ENCODE measurements at places on chromosomes 5 and 9.
A peak's percentile ranks its signal among the peaks of the same experiment; 100 is the strongest.

DNA sequence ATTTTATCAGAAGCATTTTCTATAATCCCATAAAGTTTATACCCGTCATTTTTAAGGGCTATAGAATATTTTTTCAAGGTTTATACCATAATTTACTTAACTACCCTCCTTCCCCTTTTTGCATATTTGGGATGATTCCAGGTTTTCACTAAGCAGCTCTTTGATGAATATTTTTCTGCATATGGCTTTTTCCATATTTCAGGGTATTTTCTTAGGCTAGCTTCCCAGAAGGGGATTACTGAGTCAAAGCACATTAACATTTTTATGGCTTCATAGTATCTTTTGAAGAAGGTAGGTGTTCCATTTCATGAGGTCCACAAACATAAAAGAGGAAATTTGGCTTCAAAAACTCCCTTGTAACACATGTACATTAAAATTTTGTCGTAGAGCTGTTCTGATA lies 14.6 kb upstream of the COL15A1 start:
- no peak for DNase-seq

GRCh38 chr9:134283111-134283515 lies 43.1 kb upstream of the RXRA start:
- peak; percentile 83 for DNase-seq

DNA sequence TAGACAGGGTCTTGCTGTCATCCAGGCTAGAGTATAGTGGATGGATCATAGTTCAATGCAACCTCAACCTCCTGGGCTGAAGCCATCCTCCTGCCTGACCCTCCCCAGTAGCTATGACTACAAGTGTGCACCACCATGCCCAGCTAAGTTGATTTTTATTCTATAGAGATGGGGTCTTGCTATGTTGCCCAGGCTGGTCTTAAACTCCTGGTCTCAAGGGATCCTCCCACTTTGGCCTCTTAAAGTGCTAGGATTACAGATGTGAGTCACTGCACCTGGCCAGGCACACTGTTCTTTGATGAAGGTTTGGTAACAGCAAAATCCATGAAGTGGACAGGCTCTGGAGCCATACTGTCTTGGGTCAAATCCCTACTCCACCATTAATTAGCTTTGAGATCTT lies 6.5 kb upstream of the GFRA3 start:
- no peak for DNase-seq

DNA sequence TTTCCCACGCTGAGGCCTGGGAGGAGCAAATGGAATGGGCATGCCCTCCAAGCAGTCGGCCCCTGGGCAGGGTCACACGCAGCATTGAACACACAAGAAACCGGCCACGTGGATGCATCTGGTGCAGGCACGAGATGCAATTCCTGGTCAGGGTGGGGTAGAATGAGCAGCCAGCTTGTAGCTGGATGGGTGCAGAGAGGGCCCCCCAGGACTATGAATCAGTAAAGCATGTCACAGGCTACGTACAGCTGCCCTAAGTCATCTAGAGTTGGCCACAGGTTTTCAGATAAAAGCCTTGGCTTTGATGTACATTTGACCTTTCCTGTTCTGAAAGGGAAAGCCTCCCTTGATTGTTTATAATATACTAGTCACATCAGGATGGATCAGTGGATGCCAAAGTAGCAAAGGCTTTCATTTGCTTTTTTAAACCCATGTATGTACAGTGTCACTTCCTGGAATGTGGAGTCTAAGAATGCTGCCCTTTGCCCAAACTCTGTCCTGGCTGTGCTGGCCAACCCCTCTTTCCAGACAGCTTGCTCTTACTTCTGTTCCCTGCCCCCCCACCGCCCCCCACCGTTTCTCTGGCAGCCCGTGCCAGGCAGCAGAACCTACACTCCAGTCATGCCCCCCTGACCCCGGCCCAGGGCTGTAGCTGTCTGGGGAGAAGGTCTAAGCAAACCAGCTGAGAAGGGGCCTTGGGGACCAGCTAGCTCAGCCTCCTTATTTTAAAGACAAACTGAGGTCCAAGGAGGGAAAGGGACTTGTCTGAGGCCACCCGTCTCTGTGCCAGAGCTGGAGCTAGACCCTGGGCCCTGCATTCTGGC lies 169.2 kb downstream of the HSPA4 start:
- no peak for DNase-seq

DNA sequence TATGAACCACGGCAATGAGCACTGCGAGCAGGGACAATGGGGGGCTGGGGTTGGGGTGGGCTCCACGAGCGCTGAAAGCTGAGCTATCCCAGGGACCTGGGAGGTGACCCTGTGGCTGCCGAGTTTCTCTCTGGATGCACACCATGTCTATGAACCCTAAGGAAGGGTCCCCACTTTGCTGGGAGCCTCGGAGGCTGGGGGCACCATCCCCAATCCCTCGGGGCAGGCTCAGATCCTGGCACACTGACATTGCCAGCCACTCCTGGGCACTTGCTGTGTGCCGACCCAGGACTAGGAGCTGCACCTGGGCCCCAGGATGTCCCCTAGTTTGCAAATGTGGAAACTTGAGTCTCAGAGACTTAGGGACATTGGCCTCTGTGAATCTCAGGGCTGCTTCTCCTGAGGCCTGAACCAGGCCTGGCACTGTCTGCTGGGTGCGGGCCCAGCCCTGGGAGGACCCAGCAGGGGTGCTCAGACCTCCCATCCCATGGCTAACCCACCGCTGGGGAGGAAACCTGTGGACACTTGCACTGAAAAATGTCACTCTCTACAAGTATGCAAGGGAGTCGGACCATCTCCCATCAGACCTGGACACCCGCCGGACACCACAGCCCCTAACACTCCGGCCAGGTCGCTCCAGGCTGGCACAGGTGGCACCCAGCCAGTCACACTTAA lies 13.0 kb upstream of the CAMSAP1 start:
- no peak for DNase-seq

- DNase-seq: no peak
These were observed 79.4 kb downstream of the ESM1 start for GRCh38 chr5:54905942-54906537.

- DNase-seq: no peak
These were observed 509.6 kb upstream of the TNC start for GRCh38 chr9:115627511-115627910.

DNA sequence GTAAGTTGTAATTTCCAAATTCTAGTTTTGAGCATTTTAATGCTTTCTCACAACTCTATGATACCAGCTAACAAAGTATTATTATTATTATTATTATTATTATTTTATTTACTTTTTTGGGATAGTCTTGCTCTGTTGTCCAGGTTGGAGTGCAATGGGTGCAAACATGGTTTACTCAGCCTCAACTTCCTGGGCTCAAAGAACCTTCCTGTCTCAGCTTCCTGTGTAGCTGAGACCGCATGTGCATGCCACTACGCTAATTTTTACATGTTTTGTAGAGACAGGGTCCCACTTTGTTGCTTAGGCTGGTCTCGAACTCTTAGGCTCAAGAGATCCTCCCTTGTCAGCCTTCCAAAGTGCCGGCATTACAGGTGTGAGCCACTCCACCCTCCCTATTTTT lies 27.0 kb downstream of the LRRC70 start:
- no peak for DNase-seq

- DNase-seq: no peak
These were observed 10.4 kb downstream of the PLPP7 start for GRCh38 chr9:131299961-131300347.

GRCh38 chr5:110751902-110752762 lies 13.3 kb downstream of the SLC25A46 start:
- no peak for DNase-seq

- DNase-seq: no peak
These were observed 28.5 kb downstream of the MVB12B start for GRCh38 chr9:126354887-126355770.

- DNase-seq: no peak
These were observed 227.1 kb upstream of the CYLC2 start for GRCh38 chr9:102768002-102768401.

DNA sequence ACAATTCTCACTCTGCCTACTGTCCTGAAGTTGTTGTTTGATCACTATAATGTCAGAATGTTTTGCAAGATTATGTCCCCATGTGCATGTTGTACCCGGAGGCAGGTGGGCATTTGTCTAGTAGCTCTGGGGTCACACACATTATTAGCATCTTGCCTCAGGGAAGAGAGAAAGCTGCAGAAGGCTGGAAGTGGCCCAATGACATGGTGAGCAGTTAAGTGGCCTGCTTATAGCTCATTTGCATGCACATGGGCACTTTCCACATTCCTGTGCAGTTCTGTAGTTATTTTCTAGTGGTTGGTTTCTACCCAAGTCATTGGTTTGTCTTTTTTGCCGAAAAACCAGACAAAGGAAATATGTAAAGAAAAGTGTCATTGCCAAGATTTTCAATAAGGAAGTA lies 80.9 kb downstream of the MAP1B start:
- DNase-seq: no peak

GRCh38 chr5:180291234-180291940 lies 496 bp downstream of the MAPK9 start:
- DNase-seq: no peak

DNA sequence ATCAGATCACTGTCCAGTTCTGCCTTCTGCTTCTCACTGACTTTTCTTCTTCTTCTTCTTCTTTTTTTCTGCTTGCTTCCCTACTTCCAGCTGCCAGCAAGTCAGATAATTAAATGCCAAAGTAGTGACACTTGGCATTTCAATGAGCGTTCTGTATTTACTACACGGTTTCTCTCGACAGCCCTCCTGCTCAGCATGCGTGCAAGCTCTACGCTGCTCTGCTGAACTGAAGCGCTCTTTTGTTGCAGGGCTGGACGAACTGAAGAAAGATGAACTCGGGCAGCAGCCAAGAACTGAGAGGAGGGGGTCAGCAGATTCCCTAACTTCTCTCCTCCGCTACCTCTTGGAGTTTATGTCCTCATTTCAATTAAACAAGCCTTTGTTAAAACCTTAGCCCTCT lies 319.1 kb downstream of the GLIS3 start:
- no peak for DNase-seq

- DNase-seq: no peak
These were observed 1126.4 kb upstream of the SEMA6A start for GRCh38 chr5:117701062-117701461.

DNA sequence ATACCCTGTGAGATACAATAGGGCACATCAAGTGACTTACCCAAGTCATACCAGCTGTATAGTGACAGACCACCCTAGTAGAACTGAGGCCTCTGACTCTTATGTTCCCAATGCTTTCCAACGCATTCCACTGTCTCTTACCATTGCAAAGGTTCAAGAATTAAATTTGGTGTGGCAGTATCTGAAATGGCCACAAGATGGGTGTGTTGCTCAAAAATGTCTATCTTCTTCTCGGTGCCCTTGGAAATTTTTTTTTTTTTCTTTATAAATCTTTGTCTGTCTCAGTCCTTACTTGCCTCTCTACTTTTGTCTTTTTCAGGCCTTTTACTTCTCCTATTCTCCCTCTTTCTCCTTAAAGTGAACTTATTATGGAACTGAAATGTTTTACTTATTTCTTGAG lies 48.4 kb downstream of the GPR21 start:
- DNase-seq: no peak

DNA sequence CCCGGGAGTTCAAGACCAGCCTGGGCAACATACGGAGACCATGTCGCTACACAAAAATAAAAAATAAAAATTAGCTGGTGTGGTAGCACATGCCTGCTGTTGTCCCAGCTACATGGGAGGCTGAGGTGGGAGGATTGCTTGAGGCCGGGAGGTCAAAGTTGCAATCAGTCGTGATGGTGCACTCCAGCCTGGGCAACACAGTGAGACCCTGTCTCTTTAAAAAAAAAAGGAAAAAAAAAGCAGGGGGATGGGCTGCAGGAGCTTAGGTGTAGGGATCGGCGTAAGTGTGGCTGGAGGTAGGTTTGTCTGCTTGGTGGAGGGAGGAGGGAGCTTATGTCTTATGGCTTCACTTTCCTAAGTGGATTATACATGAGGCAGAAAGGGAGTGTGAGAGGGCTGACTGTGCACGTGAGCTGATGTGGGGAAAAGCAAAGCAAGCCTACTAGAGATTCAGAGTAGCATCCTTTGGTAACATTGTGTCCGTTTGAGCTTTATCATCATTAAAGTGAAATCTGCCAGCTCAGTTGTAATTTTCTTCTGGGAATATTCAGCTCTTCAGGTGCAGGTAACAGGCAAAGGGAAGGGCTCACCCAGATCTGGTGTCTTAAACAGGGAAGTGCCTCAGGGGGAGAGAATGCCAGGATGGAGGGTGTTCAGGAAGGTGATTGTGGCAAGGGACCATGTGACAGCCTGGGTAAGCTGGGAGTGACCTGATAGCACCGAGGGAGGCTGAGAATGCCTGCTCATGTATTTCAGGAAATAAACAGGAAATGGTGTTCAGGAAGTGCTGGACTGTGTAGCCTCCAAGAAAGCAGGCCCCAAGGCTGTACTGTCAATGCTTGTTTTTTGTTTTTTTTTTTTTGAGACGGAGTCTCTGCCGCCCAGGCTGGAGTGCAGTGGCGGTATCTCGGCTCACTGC lies 17.6 kb upstream of the SETX start:
- no peak for DNase-seq

GRCh38 chr9:72276429-72276828 lies 88.6 kb downstream of the ZFAND5 start:
- no peak for DNase-seq

- no peak for DNase-seq
These were observed 155.4 kb downstream of the CEMIP2 start for GRCh38 chr9:71612889-71613288.

DNA sequence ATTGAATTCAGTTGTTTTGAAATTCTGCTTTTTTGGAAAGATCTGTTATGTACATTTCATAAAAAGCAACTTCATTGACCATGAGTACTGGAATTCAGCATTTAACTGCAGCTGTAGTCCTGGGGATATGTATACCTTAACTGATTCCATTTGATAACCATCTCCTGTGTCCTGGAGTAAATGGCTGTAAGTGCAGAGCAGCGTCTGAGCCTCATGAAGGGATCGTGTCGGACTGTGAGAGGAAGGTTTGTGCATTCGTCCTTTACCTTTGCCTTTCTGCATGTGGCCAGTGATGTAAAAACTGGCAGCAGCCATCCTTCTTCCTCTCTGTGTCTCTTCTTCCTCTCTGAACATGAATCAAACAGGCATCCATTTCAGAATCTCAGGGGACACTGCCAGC lies 287.2 kb downstream of the FANCC start:
- no peak for DNase-seq

DNA sequence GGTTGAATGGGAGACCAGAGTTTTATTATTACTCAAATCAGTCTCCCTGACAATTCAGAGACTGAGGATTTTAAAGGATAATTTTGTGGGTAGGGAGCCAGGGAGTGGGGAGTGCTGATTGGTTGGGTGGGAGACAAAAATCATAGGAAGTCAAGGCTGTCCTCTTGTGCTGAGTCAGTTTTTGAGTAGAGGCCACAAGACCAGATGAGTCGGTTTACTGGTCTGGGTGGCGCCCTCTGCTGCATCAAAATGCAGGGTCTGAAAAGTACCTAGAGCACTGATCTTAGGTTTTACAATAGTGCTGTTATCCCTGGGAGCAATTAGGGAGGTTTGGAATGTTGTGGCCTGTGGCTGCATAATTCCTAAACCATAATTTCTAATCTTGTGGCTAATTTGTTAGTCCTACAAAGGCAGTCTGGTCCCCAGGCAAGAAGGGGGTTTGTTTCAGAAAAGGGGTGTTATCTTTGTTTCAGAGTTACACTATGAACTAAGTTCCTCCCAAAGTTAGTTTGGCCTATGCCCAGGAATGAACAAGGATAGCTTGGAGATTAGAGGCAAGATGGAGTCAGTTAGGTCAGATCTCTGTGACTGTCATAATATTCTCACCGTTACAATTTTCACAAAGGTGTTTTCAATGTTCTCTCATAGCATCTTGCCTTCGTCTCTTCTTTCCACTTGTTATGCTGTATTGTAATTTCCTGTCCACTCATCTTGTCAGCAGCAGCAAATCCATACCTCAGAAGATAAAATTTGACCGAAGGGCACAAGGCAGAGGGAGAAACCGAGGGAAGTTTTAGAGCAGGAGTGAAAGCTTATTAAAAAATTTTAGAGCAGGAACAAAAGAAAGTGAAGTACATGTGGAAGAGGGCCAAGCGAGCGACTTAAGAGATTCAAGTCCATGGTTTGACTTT lies 59.2 kb upstream of the CLINT1 start:
- DNase-seq: peak; percentile 23
